A172 (cell line): ENCODE measurements at places on chromosomes 1 and 21.

- peak; percentile 33 for DNase-seq
Measured at GRCh38 chr1:8423692-8424538, 106.0 kb downstream of the SLC45A1 start.

- peak; percentile 66 for DNase-seq
Measured at GRCh38 chr21:36471254-36471723, 8.6 kb downstream of the CLDN14 start.

GRCh38 chr1:114588196-114588689 is 6.8 kb upstream of the BCAS2 start:
- DNase-seq = no peak

DNA sequence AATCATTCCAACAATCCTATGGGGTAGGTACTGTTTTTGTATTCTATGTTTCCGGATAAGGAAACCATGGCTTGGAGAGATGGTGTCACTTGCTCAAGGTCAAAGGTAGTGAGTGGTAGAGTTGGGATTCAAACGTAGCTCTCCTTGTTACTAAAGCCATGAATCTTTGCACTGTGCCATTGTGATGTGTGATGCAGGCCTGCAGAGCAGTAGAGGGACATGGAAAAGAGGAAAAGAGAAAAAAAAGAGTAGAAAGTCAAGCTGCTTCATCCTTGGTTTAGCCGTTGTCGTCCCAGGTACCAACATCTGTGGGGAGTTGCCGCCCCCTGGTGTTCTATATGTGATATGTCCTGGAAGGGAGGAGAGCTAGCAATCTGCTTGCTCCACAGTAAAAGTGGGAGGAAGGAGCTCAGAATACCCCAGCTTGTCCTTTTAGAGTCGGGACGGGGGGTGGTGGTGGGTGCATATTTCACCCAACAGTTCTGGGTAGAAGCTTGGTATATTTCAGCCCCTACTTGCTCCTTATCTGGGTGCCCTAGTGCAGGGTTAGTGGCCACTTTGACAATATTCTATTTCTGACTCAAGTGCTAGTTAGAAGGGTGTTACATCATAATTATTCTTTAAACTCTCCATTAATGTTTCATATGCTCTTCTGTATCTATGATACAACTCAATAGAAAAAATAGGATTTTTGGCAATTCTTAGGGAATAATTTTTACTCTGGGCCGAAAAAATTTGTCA is 98.4 kb downstream of the EBNA1BP2 start:
- DNase-seq = peak; percentile 64

DNA sequence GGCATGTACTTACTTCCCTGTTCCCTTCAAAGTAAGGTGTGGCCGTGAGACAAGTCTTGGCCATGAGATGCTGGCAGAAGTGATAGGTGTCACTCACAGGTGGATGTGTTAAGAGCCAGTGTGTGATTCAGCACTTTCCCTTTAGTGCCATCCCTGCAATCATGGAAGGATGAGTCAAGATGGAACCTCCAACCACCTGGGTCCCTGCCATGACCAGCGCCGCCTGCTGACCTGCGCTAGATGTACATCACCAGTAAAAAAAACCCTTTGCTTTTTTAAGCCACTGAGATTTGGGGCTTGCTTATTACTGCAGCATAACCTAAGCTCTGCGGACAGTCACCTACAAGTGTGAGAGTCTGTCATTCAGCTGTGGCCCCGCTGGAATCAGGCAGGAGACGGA is 71.7 kb downstream of the TOMM20 start:
- peak; percentile 48 for DNase-seq

DNA sequence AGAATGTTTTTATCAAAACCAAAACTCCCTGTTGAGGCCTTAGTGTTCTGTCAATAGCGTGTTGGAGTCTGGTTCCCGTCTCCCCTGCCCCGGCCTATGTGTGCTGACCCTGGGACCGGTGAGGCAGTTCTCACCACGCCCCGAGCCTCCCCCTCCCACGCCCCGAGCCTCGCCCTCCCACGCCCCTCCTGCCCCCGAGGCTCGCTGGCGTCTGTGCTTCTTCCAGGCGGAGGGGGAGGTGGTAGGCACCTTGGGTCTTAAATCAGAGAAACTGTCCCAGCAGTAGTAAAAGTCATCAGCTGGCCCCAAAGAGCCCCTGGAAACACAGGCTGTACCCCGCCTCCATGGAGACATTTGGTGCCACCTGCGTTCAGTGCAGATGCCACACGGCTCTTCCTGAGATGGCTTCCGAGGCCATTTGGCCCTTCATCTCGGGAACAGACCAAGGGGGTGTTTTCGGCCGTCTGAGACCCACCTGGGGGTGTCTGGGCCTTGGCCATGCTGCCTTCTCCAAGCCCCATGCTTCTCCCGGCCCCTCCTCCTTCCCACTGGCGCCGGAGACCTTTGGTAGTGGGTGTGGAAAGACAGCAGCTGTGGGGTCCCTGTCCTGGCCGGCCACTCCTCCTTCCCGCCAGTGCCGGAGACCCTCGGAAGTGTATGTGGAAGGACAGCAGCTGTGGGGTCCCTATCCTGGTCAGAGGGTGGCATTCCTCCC is 44.7 kb downstream of the SKI start:
- DNase-seq = no peak

DNA sequence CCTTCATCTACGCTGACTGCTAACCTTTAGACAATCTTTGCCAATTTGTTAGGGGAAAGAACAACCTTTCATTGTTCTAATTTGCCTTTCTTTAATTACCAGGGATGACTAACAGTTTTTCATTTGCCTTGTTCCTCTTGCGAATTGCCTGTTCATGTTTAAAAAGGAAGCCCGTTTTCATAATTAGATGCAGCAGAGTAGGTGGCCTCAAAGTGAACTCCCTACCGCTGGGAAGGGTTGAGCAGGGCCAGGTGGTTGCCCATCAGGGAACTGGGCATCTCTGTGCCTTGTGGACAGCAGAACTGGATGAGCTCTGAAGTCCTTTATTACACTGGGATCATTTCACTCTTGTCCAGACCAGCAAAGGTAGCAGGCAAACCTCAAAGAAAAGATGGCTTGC is 59.0 kb downstream of the HIVEP3 start:
- DNase-seq = no peak

DNA sequence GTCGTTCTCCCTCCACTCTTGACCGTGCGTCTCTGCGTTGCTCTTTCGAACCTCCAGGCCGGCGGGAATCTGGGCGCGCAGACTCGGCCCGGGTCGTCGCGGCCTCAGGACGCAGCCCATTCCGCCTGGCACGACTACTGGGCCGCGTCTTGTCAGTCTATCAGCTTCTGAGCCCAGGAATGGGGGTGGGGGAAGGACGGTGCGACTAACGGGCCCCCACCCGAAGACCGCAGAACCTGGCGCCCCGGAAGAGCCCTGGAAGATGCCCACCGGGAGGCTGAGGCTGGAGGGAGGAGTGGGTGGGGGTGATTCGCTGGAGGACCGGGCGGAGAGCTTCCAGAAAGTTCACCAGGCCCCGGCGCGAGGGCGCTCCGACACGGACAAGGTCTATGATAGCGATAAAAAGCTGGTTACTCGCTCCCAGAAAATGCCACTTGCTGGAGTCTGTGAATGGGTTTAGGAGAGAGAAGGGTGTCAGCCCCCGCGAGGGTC is 1.7 kb upstream of the DMRTA2 start:
- no peak for DNase-seq

- DNase-seq = no peak
Measured at GRCh38 chr1:11789126-11790067, 16.4 kb downstream of the MTHFR start.

DNA sequence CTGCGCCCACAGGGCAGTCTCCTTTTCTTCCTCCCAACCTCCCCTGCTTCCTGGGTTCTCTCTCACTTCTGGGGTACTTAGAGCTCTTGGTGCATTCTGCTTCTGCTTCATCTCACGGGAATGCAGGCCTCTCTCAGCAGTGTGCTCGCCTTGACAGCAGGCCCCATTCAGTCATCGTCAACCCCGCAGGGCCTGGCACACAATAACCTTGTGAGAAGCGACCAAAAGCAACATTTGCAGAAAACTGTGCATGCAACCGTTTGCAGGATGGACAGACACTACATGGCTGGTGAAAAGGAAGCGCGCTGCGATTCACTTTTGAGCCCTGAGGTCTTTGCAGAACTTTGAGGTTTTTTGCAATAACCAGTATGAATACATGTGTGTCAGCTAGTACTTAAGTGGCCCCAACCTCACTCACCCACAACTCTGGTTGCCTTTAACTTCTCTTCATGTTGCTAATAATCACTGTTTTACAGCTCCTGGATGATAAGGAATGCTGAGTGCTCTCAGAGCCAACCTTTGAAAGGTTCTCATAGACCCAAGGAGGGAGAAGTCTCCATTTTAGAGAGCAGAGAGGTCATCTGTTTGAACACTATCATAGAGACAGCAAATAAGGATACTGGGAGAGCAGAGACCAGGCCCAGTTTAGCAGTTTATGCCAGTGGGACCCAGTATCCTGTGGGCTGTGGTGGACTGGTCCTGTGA is 2.5 kb upstream of the CD160 start:
- no peak for DNase-seq

GRCh38 chr1:65897485-65897884 is 104.8 kb downstream of the PDE4B start:
- DNase-seq = no peak

GRCh38 chr1:93662481-93663207 is 19.0 kb downstream of the BCAR3 start:
- DNase-seq = peak; percentile 31

DNA sequence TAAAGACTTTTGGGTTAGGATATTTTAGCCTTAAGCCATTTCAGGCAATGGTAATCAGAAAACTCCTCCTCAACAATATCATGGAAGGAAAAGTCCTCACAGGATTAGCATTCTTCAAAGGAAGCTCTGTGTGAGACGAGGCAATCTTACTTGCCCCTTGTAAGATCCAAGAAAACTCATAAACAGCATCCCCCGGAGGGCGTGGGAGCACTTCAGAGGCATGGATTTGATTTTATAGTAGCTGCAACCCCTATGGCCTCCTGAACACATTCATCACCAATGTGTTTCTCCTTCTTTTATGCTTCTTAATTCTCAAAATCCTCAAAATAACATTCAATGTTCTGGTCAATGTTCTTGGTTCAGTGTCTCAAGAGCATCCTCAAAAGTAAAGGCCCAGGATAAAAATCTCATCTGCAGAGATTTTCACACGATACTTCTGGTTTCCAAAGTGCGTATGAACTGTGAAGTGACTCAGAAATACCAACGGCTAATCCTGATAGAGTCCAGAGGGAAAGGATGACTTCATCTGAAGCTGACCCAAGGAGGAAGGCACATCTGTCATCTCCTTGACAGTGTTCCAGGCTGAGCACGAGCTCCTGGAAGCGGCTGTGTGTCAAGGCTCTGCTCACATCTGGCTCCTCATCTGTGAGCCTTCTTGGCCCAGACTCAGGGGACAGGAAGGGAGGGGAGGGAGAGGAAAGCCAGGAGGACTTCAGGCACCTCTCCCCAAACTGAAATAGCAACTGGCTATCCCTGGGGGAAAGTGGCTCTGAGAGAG is 49.3 kb upstream of the PSEN2 start:
- peak; percentile 98 for DNase-seq

GRCh38 chr1:150791585-150791984 is 16.5 kb downstream of the CTSK start:
- DNase-seq = no peak

DNA sequence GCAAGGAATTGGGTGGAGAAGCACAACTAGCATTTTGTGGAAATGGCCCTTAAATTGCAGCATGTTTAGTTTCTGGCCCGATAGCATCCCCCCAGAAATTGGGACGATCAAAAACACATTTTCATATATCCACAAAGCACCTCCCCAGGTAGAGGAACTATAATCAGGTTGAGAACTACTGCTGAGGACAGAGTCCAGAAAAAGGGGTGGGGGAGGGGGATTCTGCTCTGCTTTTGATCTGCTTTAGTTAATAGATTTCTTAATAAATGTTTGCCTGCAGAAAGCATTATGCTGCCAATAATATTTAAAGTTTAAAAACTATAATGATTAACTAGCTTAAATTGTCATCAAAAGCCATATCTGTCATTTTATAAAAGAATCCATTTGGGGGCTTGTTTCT is 14.4 kb upstream of the DYNLT5 start:
- no peak for DNase-seq

DNA sequence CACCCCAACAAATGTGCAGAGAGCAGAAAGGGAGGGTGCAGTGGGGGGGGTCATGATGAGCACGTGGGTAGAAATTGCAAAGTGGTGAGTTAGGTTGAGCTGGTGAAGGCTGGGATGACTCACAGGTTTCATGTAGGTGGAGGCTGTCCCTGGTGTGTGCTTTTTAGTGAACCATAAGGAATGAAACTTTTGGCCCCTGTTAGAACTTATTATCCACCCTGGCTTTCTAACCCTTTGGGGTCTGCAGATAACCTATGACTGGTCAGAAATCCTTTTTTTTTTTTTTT is 46.9 kb downstream of the DOP1B start:
- DNase-seq = peak; percentile 94

DNA sequence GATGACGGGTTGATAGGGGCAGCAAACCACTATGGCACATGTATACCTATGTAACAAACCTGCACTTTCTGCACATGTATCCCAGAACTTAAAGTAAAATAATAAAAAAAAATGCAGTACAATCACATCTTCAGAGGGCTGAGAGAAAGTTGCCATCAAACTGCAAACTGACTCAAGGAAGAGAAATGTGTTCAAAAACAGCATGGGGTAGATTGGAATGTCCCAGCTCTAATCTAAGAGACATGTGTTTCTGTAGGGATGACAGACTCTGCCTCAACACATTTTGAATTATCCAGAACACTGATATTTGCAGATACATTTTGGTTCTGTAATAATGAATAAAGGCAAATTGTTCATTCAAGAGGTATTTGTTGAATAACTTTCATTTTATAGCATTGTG is 171.2 kb upstream of the RUNX1 start:
- DNase-seq = no peak

- peak; percentile 32 for DNase-seq
Measured at GRCh38 chr21:25717491-25718147, 17.1 kb downstream of the ATP5PF start.

- peak; percentile 21 for DNase-seq
Measured at GRCh38 chr1:4684136-4684535, 29.7 kb downstream of the AJAP1 start.

- DNase-seq = no peak
Measured at GRCh38 chr1:61746813-61747212, 4.5 kb downstream of the PATJ start.

GRCh38 chr1:63557365-63557987 is 34.2 kb downstream of the EFCAB7 start:
- DNase-seq = peak; percentile 39

DNA sequence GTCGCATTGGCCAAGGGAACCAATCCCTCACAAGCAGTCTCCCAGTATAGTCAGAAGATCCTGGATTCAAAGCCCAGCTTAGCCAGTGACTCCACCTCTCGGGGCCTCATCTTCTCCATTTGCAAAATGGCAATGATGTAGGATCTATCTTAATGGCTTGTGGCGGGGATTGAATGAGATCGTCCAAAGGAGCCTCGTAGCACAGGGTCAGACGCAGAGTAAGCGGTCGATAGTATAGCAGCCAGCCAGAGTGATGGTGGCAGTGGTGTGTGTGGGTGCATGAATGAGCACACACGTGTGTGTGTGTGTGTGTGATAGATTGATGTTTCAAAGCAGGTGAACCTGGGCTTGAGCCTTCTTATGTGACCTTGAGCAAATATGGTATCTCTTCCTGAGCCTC is 79.8 kb upstream of the WNT4 start:
- no peak for DNase-seq

GRCh38 chr1:244325056-244325758 is 126.5 kb downstream of the ADSS2 start:
- no peak for DNase-seq
